ENCODE measurements at places on chromosomes 2 and 18. TPM values are rescaled to one million over a fixed set of nuclear protein-coding genes. Genes with fewer than 3 reads are reported as not detected.

CDK5R2 gene
- not detected for total RNA-seq

QPCT gene
- total RNA-seq = 8.8 TPM

SULT1C2 gene
- total RNA-seq = 0.23 TPM

OTOS gene
- total RNA-seq = not detected

VSNL1 gene
- total RNA-seq = 0.66 TPM

ALK gene
- 0.07 TPM for total RNA-seq
